Ascending aorta (tissue), 2 donors: ENCODE measurements at places on chromosomes 12 and 14.

DNA sequence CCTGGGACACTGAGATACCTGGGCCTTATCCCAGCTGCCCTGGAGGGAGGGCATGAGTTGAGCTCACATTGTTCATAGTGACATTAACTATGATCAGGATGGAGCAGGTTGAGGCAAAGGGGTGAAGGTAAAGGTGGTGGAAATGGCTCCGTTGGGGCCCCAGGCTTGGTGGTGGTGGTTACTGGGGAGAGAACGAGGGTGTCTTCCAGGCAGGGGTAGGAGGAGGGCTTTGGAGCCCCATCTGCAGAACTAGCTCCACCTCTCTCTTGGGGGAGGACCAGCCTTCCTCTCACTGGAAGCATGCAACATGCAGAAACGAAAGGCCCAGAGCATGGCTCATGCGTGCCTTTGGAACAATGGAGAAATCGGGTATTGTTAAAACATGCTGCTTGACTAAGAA, 217.0 kb downstream of the SLC41A2 start:
- no peak for DNase-seq

DNA sequence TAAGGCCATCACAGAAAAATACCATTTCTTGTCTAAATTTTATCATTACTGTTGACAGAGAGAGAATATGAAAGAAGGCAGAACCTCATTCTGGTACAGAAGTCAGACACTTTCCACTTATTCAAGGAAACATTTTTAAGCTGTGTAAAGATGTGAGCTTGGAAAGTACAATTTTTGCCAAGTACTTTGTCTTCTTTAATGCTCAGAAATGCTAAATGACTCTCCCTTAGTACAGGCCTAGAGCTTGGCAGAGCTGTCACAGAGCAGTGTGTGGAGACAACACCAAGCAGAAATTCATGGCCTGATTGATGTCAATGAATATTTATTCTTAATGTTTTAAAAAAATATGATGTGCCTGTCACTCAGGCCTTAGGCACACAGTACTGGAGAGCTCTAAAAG, 20.7 kb downstream of the NT5DC3 start:
- DNase-seq, result no peak

GRCh38 chr12:92582475-92582874, 120.3 kb upstream of the PLEKHG7 start:
- DNase-seq, result no peak

DNA sequence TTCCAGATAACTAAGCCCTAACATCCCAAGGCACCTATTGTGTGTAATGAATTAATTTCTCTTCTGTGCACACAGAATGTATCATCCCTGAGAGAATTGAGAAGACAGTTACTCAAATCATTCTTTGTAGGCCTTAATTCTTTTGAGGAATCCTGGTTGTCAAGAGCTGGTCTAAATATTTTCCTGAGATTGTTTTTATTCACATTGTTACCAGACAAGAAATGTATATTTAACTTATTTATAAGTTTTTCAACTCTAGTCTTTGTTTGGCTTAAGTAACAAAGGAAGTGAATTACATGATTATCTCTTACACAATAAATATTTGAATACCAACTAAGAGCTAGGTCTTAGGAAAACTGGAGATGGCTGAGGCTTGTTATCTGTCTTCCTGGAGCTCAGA, 169.4 kb downstream of the DACT1 start:
- no peak for DNase-seq

DNA sequence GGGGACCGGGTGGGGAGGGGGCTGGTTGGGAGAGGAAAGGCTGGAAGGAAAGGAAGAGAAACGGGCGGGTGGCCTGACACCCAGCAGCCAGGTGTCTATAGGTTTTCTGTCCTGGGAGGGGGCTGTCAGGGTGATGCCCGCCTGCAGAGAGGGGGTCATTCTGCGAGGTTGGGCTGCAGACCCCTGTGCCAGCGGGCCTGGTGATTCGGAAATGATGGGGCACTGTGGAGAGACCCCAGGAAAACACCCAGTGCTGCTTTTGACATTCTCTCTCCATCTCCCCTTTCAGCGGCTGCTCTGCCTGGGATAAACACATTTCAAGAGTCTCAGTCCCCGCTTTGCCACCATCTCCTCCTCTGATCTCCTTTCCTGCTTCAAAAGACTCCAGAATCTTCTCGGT, 168.5 kb upstream of the RTL1 start:
- DNase-seq, result peak; percentile 19

- DNase-seq, result no peak
Observed at GRCh38 chr14:51929166-51929565, 60.2 kb upstream of the RTRAF start.

- DNase-seq, result no peak
Observed at GRCh38 chr14:54475911-54476310, 12.9 kb downstream of the GMFB start.

DNA sequence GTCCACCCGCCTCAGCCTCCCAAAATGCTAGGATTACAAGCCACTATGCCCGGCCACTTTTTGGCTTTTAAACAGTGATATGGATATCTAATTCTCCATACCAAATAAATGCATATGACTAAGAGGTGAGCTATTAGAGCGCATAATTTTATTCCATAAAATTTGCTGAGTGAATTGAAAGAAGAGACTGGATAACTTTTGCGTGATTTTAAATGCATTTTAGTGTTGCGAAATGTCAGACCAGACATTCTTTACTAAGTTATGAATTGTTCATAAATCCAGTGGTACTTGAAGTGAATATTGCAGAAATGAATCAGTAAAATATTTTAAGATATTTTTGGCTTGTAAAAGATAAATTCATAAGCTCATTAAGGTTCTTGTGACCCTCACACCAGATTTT, 50.9 kb upstream of the DIP2B start:
- DNase-seq, result no peak

GRCh38 chr12:98062464-98063245, 452.7 kb upstream of the TMPO start:
- DNase-seq, result no peak

GRCh38 chr12:111448846-111449790, 43.4 kb downstream of the SH2B3 start:
- no peak for DNase-seq

DNA sequence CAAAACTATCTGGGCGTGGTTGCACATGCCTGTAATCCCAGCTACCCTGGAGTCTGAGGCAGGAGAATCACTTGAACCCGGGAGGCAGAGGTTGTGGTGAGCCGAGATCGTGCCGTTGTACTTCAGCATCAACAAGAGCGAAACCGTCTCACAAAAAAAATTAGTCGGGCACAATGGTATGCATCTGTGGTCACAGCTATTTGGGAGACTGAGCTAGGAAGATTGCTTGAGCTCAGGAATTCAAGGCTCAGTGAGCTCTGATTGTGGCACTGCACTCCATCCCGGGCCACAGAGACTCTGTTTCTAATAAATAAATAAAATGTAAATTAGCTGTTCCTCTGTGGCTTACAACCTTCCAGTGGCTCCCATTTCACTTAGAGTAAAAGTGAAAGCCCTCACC, 28.0 kb downstream of the RCOR1 start:
- DNase-seq, result no peak

DNA sequence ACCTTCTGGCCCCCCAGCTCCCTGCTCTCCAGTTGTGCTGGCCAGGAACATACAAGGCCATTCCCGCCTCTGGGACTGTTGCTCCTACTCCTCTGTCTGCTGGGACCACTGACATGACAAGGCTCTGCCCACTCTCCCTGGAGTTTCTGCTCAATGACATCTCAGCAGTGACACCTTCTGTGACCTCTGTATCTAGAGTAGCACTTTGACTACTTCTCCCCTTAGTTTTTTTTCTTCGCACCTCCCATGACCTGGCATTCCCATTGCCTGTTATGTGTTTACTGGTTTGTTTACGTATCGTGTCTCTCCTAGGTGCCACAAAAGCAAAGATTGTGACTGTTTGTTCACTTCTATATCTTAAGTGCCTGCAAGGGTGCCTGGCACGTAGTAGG, 40.1 kb upstream of the TMEM263 start:
- DNase-seq, result no peak

- no peak for DNase-seq
Observed at GRCh38 chr12:20946732-20947131, 136.2 kb downstream of the SLCO1B3 start.

DNA sequence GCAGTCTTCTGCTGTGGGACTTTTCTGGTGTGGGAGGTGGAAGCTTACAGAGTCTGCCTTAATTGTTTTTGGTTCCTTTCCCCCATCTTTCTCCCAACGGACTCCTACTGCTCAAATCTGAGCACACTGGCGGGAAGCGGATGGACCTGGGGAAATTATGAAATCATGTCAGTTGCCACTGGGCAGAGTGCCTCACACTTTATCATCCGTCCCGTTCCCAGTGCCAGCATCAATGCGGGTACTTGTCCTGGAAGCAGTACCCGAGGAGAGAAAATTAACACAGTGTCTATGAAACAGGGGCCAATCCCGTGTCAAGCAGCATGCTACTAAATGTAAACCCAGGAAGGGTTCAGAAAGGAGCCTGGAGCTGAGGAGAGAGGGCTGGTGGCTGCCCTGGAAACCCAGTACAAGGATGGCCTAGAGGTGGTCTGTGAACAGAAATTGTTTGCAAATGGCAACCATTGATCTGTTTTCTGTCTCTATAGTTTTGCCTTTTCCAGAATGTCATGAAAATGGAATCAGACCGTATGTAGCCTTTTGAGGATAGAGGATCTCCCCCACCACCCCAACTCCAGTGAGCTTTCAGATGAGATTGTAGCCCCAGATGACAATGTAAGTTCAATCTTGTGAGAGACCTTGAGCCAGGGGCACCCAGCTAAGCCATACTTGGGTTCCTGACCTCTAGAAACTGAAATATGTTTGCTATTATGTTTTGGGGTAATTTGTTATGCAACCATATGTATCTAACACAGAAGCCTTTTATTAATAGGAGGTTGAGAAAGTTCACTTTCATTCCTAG, 908 bp upstream of the CDKL1 start:
- no peak for DNase-seq
